ENCODE measurements at places on chromosomes 1 and 21.
A peak's percentile ranks its signal among the peaks of the same experiment; 100 is the strongest.

GRCh38 chr1:232213928-232214327 lies 416.0 kb downstream of the SIPA1L2 start:
- DNase-seq = no peak

- no peak for DNase-seq
Measured at GRCh38 chr1:205235951-205236350, 8.2 kb downstream of the TMCC2 start.

- peak; percentile 82 for DNase-seq
Measured at GRCh38 chr1:116769561-116769977, 15.3 kb downstream of the CD2 start.

DNA sequence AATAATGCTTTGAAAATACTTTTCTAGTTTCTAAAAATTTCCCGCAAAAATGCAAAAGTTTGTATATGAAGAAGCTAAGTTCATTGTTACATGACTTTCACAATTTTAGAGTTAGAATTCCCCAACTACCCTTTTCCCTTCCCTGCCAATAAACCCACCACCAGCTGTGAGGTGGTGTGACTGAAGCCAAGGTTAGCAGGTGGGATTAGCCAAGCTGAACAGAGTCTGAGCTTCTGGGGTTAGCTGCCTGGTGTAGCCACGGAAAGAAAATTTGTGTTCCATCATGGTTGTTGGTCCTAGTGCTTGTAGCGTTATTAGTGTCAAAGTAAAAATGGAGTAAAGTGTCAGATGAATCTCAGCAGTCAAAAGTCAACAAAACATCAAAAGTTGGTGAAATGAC lies 110.9 kb downstream of the ASTN1 start:
- DNase-seq = no peak

DNA sequence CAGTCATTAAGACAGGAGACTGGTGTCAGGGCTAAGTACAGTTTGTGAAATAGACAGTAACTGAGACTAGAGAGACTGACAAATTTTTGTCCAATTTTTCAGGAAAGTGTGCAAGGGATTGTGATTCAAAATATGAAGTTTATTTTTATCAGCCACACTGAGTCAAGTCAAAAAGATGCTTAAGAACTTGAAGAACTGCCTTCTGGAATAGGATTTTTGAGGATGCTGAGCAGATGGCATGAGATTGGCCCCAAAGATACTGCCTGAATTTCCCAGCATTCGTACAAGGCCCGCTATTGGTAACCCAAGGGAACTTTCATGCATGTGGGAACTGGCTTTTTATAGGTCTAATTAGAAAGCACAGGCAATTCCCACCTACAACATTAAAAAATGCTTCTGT lies 610.0 kb downstream of the LMO4 start:
- no peak for DNase-seq

- DNase-seq = no peak
Measured at GRCh38 chr1:209542585-209542984, 40.9 kb upstream of the CAMK1G start.

DNA sequence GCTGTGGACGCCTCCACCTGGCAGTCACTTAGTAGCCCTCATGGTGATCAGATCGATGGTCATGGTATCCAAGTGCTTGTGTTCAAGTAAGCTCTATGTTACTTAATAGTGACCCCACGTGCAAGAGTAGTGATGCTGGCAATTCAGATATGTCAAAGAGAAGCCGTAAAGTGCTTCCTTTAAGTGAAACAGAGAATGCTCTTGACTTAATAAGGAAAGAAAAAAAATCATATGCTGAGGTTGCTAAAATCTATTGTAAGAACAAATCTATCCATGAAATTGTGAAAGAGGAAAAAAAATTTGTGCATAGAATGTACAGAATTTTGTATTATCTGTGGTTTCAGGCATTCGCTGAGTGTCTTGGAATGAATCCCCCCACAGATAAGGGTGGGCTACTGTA lies 113.9 kb downstream of the PEX14 start:
- no peak for DNase-seq

DNA sequence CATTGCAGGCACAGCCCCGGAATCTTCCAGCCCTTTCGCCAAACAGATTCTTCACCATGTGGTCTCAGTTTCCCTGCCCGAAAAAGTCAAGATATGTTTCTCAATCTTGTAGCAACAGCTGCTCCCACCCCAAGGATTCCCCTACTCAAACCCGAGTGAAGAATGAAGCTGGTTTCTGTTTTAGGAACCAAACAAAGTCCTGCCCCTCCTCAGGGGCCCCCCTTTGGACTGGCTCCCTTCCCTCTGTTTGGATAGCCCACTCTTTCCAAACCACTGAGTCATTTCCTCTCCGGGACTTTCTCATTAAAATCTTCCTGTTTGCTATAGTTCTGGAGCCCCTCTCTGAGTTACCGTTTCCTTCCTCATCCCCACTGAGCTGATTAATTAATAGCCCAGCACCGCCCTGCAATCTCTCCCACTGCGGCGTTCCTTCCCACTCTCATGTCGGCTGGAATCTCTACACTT lies 100.9 kb downstream of the TSEN15 start:
- no peak for DNase-seq

DNA sequence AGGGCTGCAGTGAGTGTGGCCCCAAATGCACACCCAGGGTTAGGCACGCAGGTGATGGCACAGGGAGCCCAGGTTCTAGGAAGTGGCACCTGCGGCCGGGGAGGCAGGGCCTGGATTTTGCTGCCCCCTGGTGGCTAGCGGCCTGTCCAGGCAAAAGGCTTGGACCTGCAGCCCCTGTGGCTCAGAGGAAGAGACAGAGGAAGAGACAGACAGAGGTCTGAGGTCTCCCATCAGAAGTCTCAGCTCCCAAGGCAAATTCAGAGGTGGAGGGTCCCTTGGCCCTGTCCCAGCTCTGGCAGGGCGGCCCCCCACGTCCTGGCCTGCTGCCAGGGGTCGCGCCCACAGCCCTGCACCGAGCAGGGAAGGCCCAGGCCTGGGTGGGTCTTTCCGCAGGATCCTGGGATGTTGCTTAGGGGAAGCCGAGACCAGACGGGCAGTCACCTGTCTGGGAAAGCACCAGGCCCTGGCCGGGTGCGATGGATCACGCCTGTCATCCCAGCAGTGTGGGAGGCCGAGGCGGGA lies 8.0 kb upstream of the TNFRSF14 start:
- DNase-seq = peak; percentile 71

DNA sequence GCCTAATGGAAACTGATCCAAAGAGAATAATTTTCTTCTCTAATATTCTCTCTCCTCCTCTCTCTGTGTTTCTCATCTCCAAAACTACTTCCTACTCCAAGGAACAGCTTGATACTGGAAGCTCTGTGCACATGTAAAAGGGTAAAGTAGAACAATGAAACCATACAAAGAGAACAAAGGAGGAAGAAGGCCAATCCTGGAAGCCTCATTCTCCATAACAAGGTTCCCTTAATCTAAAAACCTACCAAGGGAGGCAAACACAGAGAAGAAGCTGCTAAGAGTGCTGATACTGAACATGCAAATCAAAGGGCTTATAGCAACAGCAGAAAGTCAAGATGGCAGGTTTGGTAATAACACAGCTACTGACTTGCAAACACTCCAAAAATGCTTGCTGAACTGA lies 44.4 kb downstream of the SIPA1L2 start:
- DNase-seq = no peak

- DNase-seq = no peak
Measured at GRCh38 chr1:117570988-117571409, 34.8 kb upstream of the TENT5C start.

DNA sequence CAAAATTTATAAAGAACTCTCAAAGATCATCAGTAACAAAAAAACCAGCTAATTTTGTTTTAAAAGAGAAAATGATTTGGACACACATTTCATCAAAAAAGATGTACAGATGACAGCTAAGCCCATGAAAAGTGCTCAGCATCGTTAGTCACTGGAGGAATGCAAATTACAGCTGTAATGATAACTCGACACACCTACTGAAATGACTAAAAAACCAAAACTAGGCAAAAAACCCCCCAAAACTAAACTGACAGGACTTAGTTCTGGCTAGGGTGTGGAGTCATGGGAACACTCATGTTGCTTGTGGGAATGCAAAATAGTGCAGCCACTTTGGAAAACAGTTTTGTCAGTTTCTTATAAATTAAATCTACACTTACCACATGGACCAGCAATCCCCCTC lies 59.5 kb downstream of the CNIH3 start:
- no peak for DNase-seq

GRCh38 chr1:36199934-36200741 lies 24.1 kb upstream of the THRAP3 start:
- DNase-seq = no peak

DNA sequence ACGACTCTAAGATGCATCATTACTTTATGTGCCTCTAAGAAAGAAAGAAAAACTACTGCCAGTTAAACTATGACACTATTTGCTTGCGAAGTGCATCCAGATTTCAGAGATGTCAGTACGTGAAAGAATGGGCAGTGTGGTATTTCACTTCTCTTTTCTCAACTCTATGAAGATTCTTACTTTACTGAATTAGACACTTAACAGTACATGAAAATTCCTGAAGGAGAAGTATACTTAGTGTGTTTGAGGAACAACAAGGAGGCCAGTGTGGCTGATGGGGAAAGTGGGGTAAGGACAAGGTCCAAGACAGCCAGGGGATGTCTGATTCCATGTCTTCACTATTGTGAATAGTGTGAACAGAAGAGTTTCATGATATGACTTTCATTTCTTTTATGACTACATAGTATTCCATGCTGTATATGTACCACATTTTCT lies 53.9 kb upstream of the HSD17B7 start:
- no peak for DNase-seq

DNA sequence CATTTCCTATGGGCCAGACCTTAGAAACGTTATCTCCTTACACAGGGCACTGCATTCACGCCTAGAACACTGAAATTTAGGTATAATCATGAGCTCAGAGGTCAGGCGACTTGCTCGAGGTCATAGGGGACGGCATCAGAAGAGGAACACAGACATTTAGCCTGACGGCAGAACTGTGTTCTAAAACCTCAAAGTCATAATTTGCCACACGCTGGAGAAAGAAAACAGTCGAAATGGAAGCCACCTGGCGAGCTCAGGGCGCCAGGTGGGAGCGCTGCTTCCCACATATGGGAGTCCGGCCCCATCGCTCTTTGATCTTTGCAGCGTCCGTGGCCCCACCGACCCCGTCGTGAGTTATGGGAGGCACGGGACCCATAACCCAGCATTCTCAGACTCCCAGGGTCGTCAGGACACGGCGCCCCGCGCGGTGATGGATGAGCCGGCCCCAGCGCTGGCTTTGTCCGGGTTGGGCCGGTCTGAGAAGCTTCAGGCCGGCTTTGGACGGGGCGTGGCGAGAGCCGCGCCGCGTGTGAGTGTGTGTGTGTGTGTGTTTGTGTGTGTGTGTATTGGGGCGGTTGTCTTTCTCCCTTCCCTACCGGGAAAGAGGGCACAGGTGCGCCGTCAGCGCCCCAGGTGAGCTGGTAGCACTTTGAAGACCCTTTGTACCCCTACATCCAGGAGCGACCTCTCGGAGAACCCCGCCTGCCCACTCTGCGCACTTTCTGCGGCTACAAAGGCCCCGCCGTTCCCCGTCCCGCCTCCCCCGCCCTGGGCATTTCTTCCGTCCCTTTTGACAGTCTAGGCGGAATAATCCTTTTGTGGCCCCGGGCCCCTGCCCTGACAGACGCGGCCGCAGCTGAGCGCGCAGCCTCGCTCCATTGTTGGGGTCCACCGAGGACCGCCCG lies 861 bp upstream of the DRAXIN start:
- no peak for DNase-seq

DNA sequence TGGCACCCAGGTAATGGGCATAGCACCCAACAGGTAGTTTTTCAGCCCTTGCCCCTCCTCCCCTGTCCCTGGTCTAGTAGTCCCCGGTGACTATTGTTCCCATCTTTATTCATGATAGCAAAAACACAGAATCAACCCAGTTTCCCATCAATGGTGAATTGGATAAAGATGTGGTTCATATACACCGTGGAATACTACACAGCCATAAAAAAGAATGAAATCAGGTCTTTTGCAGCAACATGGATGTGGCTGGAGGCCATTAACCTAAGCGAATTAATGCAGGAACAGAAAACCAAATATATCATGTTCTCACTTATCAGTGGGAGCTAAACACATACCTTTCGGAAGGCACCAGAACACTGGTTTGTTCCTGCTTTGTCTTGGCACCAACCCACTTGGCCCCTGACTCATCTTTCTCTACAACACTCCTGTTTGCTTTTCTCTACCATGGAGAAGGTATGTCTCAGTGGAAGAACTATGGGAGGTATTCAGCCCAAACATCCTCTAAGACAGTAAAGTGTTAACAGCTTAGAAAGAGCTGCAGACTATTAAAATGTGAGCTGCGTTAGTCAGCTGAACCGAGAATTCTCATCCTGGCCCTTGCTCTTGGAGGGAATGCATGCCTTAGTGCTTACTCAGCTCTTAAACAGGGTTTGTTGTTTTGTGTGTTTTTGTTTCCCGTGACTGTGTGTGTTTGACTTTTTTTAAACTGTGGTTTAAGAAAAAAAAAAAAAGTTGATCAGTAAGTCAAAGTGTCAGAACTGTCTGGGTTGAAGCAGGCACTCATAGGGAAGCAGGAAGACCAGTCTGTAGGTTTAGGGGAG lies 203.0 kb downstream of the TOMM20 start:
- DNase-seq = no peak

DNA sequence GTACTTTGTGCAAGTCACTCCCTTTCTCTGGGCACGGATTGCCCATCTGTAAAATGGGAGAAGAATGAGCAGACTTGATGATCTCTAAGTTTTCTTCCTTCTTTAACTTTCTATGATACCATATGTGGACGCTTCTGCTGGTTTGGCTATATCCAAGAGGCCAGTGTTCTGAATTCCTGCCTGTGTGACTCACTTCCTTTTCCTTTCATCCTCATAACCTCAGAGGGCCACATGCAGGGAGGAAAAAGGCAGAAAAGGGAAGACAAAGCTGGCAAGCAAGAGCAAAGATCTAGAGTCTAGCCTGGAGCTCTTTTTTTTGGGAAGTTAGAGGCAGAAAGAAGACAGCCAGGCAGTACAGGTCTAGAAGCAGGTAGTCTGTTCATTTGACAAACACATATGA lies 151.2 kb downstream of the OMA1 start:
- no peak for DNase-seq

- DNase-seq = no peak
Measured at GRCh38 chr1:174883409-174883808, 116.3 kb upstream of the CACYBP start.

GRCh38 chr1:154433161-154433764 lies 28.1 kb downstream of the IL6R start:
- DNase-seq = peak; percentile 28

Data from activated CD4-positive, alpha-beta T cell treated with anti-CD3 and anti-CD28 coated beads, Interleukin-2, amount 50 U/mL, for 24 hours (primary cell).